COLO829 (cell line): ENCODE measurements at places on chromosomes 12 and 14.

GRCh38 chr12:117538926-117539325, 177.5 kb upstream of the NOS1 start:
- DNase-seq, result no peak

GRCh38 chr12:82329508-82329907, 28.7 kb downstream of the CCDC59 start:
- DNase-seq, result no peak

DNA sequence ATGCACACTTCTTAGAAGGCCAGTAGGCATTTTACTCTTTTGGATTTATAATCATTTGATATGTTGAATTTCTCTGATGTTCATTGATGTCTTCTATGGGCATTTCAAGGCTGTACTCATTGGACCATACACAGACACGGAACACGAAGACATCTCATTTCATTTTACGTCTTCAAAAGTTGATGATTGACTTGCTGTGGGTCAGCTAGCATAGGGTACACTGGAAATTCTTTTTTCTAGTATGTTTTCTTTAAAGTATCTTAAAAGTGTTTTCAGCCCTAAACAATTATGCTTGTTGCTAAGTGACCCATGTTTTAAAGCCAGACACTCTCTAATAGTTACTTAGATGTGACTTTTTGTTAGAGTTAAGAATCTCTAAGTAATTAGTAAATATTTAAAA, 16.3 kb downstream of the TRHDE start:
- no peak for DNase-seq

- no peak for DNase-seq
Measured at GRCh38 chr14:32083789-32084188, 6.7 kb downstream of the ARHGAP5 start.

- DNase-seq, result no peak
Measured at GRCh38 chr12:132288516-132289215, 40.7 kb downstream of the GALNT9 start.

DNA sequence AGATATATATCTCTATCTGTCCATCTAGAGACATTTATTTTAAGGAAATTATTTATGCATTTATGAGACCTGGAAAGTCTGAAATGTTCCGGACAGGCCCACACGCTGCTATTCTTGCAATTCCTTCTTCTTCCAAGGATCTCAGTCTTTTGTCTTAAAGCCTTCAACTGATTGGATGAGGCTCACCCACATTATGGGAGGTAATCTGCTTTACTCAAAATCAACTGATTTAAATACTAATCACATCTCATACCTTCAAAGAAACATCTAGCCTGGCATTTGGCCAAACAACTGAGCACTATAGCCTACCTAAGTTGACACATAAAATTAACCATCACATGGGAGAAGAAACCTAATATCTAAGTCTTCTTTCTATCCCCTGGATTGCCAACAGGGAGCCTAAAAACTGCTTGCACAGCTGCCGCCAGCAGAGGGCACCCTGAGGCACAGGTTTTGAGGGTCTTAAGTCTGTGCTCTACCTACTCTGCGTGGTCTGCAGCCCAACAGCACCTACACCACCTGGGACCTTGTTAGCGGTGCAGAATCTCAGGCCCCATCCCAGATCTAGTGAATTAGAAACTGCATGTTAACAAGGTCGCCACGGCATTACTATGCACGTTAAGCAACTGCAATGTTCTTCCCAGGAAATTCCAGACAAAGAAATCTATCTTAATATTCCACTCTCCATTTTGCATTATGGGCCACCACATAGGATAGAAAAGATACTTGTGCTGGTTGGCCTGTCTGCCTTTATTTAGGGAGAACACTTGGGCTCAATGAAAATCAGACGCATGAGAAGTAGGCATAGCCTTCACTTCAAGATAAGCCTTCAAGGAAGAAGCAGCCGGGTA, 249.7 kb downstream of the FOXG1 start:
- peak; percentile 9 for DNase-seq

- DNase-seq, result no peak
Measured at GRCh38 chr14:22252686-22253085, 336.3 kb downstream of the DAD1 start.

- no peak for DNase-seq
Measured at GRCh38 chr12:19131025-19131444, 1.5 kb downstream of the PLEKHA5 start.

DNA sequence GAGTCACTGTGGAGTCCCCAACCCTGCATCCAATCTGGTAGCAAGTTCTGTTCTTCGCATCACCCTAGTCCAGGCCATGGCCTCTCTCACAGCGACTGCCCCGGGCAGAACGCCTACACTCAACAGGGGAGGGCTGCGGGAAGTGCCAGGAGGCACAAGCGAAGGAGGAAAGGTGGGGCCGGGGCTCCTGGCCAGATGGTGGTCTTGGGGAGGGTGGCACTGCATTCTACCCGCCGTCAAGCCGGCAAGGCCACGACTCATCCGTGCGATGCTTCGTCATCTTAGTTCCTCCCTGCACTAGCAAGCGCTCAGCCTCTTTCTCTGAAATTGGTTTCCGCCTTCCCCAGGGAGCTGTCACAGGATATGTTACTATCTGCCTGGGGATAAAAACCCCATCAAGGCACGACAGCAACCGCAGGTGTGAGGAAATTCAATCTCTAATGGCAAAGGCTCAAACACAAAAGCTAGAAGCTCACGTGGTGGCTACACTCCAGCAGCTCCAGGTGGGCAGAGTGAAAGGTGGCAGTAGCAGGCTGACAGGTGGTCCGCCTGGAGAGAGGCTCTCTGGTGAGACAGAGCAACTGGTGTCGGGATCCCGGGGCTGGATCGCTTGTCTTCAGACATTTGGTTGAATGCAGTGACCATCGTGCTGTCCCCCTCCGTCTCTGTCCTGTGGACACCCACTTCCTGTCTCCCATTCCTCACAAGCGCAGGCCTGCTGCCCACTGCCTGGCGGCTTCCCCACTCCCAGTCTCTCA, 34.1 kb downstream of the ACADS start:
- no peak for DNase-seq

DNA sequence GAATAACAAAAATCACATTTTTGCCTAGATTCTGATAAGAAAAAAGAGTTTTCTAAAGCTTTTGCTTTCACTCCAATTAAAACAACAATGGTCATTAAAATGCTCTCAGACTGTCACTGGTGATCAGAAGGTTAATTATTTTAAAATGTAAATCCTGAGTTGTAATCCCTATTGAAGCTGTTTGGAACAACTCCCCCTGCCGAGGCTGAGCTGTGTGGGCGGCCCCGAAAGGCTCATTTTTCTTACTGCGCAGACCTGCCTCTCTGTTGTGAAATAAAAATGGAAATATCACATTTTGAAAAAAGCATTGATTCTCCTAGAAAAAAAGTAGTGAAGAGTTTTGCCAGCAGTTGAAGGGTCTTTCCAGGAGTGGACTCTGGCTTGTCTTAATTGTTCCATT, 174.8 kb upstream of the CDKN3 start:
- no peak for DNase-seq

GRCh38 chr12:19369691-19370148, 69.6 kb upstream of the AEBP2 start:
- DNase-seq, result no peak

DNA sequence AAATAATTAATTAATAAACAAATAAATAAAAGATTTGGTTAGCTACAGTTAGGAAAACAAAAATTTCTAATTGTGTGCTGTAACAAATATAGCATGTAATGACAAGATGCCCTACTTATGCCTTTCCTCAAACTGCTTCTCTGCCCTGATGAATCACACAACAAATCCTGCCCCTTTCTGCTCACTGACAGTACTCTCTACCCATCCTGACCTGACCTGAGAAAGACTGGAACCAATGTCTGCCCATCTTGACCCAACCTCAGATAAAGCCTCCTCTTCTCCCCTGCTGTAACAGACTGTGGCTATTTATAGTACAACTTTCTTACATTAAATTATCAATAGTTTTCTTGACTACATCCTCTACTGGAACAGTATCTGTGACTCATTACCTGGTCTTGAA, 43.7 kb downstream of the PPP1R13B start:
- DNase-seq, result no peak

- no peak for DNase-seq
Measured at GRCh38 chr12:132178801-132179401, 34.6 kb downstream of the NOC4L start.

GRCh38 chr12:19440916-19441315, 1.6 kb downstream of the AEBP2 start:
- no peak for DNase-seq

DNA sequence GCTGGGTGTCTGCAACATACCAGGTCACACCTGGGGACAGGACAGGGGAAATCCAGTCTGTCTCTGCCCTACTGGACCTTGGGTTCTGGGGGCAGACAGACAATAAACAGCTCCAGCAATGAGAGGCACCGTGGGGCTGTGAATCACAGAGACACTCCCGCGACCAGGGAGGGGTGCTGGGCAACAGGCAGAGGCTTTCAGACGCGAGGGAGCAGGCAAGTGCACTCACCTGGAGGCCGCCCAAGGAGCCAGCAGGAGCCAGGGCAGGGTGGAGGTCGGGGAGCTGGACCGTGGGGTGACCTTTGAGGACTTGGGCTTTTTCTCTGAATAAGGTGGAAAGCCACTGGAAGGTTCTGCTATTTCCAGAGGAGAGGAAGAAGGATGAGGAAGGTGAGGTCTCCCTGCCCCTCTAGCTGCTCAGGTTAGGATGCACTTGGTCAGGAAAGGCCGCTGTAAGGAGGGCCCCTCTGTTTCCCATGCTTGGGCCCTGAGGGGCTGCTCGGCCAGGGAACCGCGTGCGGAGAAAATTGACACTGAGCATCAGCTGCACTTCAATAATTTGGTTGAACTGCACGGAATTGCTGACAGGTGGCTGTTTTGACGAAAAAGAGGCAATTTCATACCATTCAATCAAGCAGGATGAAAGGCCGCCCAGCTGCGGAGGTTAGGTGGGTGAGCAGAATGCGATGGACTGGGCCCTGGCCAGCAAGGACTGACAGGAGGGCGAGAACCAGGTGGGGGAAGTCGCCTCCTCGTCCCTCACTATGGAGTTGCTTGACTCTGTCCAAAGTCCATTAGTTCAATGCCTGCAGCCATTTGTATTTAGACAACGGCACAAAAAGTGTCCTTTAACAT, 42.2 kb downstream of the JAG2 start:
- DNase-seq, result no peak

DNA sequence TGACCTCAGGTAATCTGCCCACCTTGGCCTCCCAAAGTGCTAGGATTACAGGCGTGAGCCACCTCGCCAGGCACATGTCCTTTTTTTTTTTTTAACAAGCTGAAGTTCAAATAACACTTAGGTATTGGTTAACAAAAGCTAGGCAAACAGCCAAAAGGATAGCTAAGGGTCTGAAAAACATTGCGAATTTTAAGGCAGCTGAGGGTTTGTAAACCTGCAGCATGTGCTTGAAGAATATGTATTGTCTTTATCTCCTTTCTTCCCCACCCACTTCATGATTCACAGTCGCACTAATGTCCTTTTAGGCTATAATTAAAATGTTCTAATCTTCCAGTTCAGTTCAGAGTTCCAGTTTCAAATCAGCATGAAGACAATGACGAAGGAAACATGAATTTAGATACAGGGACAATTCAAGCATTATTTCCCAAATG, 30.1 kb upstream of the CERS5 start:
- DNase-seq, result no peak

DNA sequence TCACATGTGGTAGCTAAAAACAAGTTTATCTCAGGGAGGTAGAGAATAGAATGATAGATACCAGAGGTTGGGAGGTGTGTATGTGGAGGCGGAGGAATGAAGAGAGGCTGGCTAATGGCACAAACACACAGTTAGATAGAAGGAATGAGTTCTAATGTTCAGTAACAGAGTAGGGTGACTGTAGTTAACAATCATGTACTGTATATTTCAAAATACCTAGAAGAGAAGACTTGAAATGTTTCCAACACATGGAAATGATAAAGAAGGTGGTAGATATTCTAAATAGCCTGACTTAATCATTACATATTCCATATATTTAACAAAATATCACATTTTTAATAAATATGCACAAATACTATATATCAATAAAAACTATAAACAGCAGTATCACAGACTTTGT, 8.9 kb upstream of the IFNG-AS1 start:
- DNase-seq, result no peak

GRCh38 chr12:93577222-93577621, 4.7 kb downstream of the SOCS2 start:
- no peak for DNase-seq

GRCh38 chr14:92441751-92442504, 71.7 kb upstream of the RIN3 start:
- DNase-seq, result no peak

DNA sequence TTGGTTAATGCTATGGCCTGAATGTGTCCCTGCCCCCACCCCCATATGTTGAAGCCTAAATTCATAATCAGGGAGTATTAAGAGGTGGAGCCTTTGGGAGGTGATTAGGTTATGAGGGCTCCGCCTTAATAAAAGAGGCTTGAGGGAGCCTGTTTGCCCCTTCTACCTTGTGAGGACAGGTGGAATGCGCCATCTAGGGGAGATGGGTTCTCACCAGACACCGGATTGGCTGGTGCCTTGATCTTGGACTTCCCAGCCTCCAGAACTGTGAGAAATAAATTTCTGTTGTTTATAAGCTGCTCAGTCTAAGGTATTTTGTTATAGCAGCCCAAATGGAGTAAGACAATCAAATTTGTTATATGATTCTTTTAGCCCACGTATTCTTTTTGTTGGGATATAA, 148.3 kb downstream of the PTCSC3 start:
- DNase-seq, result no peak

GRCh38 chr14:23047034-23047634, 5.1 kb downstream of the PSMB11 start:
- no peak for DNase-seq

DNA sequence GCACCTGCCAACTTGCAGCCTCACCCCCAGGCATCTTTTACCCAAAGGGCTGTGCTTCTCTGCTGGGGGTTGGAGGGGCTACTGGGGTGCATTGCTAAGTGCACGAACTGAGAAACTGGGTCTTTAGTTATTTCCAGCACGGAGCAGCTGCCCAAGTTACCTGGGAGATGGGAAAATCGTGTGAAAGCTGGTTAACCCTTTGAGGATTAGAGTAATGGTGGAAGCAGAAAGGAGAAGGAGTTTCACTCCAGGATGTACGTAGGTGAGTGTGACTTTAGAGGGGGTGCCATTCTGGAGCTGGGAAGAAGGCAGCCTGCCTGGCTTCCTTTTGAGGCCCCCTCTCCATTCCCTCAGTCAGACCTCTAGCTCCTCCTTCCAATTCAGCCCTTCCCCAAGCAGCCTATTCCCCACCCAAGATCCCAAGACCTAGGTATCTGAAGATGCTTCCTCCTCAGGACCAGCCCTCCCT, 1.0 kb upstream of the ADCY6 start:
- no peak for DNase-seq

GRCh38 chr12:9134981-9135628, 19.4 kb upstream of the A2M start:
- DNase-seq, result no peak

DNA sequence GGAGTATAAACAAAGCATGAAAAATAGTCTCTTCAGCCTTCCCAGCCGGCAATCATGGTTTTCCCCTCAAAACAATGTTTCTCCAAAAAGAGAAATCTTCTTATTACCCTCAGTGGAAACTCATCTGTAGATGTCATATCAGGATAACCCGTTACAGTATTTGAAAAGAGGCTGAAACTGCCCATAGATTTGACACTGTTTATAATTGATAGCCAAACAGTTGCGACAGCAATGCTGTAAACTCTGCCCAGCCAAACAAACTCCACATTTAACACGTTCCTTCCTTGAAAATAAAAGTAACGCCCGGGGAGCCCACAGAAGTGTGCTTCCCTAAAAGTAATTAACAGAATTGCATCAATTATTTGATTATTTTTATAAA, 201.3 kb upstream of the FOXN3 start:
- no peak for DNase-seq

- no peak for DNase-seq
Measured at GRCh38 chr12:48993787-48994186, 5.4 kb downstream of the DDN start.
